ENCODE measurements at places on chromosomes 5 and 9.

DNA sequence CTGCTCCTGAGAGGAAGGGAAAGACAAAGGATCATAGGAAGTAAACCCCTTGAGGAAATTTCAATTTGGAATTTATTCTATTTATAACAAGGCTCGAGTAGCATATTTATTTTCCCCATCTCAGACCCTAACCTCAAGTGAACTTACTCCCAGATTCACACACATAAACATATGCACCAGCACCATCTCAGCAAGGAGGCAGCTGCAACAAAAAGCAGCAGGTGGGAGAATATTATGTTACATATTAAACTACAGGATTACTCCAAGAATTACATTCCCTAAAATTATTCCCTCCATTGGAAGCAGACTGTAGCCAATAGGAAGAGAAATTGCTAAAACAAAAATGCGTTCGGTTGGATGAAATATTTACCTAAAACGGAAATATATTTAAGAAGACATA, 108.4 kb upstream of the PRSS3 start:
- peak; percentile 32 for DNase-seq

- DNase-seq: no peak
Measured at GRCh38 chr9:13064676-13065075, 214.8 kb downstream of the MPDZ start.

- no peak for DNase-seq
Measured at GRCh38 chr9:133060417-133060841, 1.4 kb upstream of the CEL start.

DNA sequence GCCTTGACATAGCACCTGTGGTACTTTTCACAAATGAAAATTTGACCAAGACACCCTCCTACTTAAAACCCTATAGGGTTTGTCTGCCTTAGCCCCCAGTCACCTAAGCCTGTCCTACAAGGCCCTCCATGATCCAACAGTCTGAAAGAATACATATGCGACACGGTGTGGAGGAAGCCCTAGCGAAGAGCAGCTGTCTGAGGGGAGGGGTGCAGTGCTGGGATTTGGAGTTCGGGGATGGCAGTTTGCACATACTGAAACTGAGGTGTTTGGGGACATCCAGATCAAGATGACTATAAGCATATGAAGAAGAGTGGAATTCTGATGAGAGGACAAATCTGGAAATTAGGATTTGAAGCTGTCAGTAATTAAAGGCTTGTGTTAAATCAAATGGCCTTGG, 7.2 kb upstream of the MYORG start:
- no peak for DNase-seq

- no peak for DNase-seq
Measured at GRCh38 chr5:142841511-142842265, 71.5 kb downstream of the ARHGAP26 start.

GRCh38 chr9:38130724-38131123, 61.7 kb upstream of the SHB start:
- DNase-seq: no peak

DNA sequence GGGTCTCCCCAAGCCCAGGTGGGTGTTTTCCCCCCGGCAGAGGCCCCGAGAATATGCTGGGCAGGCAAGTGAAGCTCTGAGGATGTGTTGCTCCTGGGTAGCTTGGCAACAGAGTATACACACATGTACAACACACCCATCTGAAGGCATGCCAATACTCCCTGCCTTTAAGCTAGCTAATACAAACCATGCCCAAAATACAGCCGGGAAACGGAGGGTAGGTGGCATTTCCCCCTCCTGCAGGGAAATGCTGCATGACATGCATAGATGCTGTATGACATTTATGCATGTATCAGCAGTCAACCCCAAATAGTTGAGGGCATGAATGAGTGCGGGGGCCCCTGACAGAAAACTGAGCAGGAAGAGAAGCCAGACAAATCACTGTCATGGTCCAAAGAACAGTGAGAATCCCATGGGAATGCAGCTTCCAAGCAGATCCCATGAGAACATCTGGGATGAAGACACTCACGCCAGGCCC, 614.1 kb downstream of the EBF1 start:
- no peak for DNase-seq

- no peak for DNase-seq
Measured at GRCh38 chr5:180908400-180908799, 9.4 kb downstream of the BTNL8 start.

DNA sequence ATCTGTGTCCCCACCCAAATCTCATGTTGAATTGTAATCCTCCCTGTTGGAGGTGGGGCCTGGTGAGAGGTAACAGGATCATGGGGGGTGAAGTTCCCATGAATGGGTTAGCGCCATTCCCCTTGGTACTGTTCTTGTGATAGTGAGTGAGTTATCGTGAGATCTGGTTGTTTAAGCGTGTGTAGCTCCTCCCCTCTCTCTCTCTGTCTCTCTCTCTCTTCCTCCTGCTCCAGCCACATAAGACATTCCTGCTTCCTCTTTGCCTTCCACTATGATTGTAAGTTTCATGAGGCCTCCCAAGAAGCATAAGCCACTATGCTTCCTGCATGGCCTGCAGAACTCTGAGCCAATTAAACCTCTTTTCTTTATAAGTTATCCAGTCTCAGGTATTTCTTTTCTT, 28.8 kb downstream of the C5orf15 start:
- DNase-seq: no peak

DNA sequence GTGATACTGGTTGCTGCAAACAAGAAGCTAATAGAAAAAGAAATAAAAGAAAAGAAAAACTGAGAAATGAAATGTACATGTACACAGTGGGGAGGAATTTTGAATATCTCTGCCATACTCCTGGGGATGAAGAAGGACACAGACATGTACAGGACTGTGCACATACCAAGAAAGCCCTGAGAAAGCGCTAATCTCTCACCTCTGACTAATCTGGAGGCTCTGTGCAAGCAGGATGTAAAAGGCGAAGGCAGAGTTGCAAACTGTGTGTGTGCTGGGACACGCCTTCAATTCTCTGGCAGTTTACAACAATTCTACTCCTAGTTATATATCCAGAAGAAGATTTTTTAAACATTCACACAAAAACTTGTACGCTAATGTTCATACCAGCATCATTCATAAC, 211.4 kb downstream of the KIAA0825 start:
- no peak for DNase-seq

DNA sequence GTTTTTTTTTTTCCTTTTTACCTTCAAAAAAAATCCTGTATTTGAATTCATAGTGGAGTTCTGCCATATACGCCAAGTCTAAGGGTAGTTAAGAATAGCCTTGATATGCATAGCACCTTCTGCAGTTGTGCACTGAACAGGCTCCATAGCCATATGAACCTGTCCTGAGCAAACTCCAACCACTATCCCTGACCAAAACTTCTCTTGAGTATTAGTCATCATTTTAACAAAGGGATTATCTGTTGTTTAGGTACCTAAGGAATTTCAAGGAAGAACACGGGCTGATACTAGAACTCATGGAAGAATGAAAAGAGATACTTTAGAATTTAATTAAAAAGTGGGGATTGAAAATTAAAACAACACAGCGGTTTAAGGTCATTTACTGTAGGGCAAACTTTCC, 1.9 kb upstream of the FBXO38 start:
- no peak for DNase-seq

DNA sequence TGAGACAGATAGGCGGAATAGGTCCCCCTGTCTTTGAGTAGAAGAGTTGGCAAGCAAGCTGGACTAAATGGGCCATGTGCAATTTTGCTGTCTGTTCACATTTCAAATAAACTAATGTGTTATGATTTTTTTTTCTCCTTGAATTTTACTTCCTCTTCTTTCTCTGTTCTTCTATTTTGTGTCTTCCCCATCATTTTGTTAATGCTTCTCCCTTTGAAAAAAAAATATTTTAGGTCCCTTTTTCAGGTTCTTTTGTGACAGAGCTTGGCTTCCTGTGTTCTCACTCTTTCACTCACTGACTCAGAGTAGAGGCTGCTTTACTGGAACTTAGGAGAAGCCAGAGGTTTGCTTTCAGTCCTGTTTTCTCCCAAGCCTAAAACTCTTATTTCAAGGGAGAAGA, 48.1 kb downstream of the PTCD2 start:
- no peak for DNase-seq

DNA sequence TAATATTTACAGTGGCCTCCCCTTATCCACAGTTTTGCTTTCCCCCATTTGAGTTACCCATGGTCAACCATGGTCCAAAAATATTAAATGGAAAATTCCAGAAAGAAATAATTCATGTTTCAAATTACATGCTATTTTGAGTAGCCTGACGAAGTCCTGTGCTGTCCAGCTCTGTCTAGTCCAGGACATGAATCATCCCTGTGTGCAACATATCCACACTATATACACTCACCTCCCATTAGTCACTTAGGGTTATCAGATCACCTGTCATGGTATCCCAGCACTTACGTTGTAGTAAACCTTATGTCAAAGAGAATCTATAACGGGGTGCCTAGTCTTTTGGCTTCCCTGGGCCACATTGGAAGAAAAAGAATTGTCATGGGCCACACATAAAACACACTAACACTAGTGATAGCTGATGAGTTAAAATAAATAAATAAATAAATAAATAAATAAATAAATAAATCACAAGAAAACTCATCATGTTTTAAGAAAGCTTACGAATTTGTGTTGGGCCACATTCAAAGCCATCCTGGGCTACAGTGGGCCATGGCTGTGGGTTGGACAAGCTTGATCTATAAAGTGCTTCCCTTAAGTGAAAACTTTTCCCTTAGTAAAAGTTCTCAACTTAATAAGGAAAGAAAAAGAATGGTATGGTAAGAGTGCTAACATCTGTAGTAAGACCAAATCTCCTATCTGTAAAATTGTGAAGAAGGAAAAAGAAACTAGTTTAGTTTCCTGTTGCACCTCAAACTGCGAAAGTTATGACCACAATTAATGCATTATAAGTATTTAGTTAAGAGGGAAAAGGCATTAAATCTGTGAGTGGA, 15.9 kb upstream of the OMD start:
- no peak for DNase-seq
